Progenitor cell of endocrine pancreas (in vitro differentiated cells): ENCODE measurements at places on chromosomes 13 and 19. TPM values are rescaled to one million over a fixed set of nuclear protein-coding genes. Genes with fewer than 3 reads are reported as not detected.
A peak's percentile ranks its signal among the peaks of the same experiment; 100 is the strongest.

Gene RXFP2
- total RNA-seq: not detected in 2 replicates

Gene FFAR3
- not detected in 2 replicates for total RNA-seq

Gene MIA
- total RNA-seq: 4.6 and 8.5 TPM in 2 replicates

Gene KLK4
- not detected in 2 replicates for total RNA-seq

DNA sequence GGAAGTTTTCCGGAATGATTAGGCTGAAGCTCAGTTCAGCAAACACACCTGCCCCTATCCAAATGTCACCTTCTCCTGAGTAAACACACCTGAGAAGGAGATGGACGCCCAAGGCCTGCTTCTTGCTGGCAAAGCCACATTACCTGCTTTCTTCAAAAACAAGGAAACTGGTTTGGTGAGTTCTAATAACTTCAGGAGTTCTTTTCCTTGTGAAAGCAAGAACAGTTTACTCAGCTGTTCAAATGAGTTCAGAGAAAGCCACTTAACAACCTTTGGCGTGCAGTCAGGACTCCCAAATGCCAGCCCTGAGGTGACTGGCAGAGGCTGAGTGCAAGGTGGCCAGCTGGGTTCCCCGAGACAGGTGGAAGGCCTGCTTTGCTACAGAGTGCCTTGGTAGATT, 160.5 kb downstream of the STK24 start:
- peak overlapping the region; percentile 98 for H3K27ac ChIP-seq
- H3K27me3 ChIP-seq: no peaks in the 10 kb centered on the region
- peak overlapping the region; percentile 58 for H3K4me3 ChIP-seq
- peaks cover 63% of the 10 kb centered on the region for H3K4me1 ChIP-seq

- H3K27me3 ChIP-seq: no peaks in the 10 kb centered on the region
- no peak for DNase-seq
- no peak overlapping the region for H3K4me3 ChIP-seq
- peaks cover 8% of the 10 kb centered on the region for H3K36me3 ChIP-seq
- H3K4me1 ChIP-seq: peaks cover 9% of the 10 kb centered on the region
- no peak overlapping the region for H3K27ac ChIP-seq
Measured at GRCh38 chr19:39425744-39426143, 10.0 kb downstream of the RPS16 start.

DNA sequence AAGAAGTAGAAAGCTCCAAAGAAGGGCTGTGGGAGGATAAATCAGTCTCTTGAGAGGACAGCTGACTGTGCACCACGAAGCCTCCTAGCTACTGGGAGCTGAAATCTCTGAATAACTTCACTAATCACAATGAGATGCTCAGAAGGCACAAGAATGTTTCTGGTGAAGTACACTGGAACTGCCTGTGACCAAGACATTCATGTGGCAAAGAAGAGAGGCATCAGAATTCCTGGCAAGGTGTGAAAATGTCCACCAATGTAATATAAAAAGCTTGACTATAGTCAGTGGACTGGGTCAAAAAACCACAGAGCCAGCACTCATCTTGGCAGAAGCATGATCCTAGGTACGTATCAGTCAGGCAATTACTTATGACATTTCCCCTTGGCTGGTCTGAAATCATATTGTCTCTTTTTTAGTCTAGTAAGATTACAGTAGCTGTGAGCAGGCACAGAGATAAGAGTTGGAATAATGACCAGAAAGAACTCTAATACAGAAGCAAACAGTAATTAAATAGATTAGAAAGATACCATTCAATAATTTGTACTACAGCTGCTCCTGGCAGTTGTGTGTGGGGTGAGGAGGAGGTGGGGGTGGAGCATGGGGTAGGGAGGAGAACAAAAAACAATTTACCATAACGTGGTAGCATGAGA, 434.7 kb downstream of the DIAPH3 start:
- no peaks in the 10 kb centered on the region for H3K36me3 ChIP-seq
- no peak overlapping the region for H3K4me3 ChIP-seq
- H3K27me3 ChIP-seq: no peaks in the 10 kb centered on the region
- peaks cover 17% of the 10 kb centered on the region for H3K4me1 ChIP-seq
- no peak for DNase-seq

- no peaks in the 10 kb centered on the region for H3K4me1 ChIP-seq
- H3K36me3 ChIP-seq: no peaks in the 10 kb centered on the region
- H3K27ac ChIP-seq: no peak overlapping the region
Measured at GRCh38 chr13:79307866-79308298, 98.2 kb downstream of the RBM26 start.

DNA sequence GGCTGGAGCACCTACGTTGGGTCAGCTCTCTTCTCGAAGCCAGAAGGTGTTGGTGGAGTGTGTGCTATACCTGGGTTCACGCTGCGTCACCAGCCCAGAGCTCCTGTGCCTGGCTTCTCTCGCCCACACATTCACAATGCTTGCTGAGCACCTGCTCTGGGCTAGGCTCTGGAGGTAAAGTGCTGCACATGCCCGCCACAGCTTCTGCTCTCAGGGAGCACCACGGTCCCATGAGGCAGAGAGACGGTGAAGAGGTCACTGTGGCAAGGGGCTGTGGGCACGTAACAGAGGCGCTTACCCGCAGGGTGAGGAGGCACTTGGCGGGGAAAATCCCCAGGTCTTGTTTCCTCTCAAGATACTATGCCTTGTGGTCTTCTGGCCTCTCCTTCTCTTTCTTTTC, 174.2 kb downstream of the TEX29 start:
- no peak overlapping the region for H3K27ac ChIP-seq
- peaks cover 11% of the 10 kb centered on the region for H3K27me3 ChIP-seq
- no peak for DNase-seq
- H3K4me3 ChIP-seq: no peak overlapping the region

- H3K27me3 ChIP-seq: peaks cover 35% of the 10 kb centered on the region
- H3K36me3 ChIP-seq: peaks cover 8% of the 10 kb centered on the region
- DNase-seq: no peak
- no peak overlapping the region for H3K4me3 ChIP-seq
- H3K27ac ChIP-seq: peak overlapping the region; percentile 13
- H3K4me1 ChIP-seq: peaks cover 16% of the 10 kb centered on the region
Measured at GRCh38 chr19:7917267-7918061, 2.7 kb upstream of the SNAPC2 start.

DNA sequence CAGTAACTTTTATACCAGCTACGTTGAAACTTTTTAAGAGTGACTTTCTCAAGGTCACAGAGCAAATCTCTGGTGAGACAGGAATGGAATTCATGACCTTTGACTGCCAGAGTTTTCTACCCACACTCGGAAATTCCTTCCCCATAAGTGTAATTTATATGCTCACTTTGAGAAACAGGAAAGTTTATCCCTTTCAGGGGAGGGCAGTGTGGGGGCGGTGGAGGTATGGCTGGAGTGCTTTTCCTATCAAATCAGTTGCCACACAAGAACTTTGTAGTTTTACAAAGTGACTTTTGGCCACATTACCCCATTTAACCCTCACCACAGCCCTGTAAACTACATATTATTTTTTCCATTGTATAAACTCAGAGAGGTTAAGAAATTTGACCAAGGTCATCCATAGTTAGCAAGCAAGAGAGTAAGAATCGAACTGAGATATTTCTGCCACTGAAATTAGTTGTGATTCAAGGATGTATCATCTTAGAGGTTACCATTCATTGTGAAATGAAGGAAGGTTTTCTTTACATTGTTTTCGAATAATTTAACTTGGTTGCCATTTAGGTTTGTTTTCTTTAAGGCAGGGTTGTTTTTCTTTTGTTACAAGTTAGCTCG, 5.9 kb downstream of the KLF12 start:
- H3K27ac ChIP-seq: no peak overlapping the region
- no peaks in the 10 kb centered on the region for H3K27me3 ChIP-seq
- H3K4me1 ChIP-seq: peaks cover 19% of the 10 kb centered on the region
- no peak for DNase-seq

DNA sequence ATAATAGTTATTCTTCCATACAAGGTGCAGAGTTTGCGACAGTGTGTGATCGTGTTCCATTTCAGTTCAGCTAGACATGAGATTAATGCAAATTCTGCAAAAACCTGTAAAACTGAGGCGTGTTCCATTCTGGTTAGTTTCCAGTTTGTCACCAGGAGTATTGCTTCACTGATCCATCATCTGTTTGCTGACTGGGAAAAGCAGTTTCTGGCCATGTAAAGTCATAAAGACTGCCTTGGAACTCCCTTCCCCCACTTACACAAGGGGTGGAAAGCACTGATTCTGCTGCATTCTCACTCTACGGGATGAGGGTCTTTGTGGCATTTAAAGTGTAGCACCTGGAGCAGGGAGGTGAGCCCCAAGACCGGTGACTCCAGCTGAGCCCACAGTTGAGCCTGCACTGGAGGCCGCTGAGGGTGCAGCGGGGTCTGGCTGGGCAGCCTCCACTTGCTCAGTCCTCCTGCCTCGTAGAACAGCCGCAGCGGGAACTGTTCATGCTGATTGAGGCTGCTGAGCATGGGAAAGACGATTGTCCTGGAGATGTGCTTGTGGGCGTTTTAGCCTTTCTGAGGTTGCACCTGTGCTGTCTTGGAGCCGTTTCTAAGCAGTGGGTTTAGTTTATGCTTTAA, 2.0 kb downstream of the ZNF57 start:
- H3K4me3 ChIP-seq: peak overlapping the region; percentile 20
- DNase-seq: no peak
- peaks cover 5% of the 10 kb centered on the region for H3K4me1 ChIP-seq

DNA sequence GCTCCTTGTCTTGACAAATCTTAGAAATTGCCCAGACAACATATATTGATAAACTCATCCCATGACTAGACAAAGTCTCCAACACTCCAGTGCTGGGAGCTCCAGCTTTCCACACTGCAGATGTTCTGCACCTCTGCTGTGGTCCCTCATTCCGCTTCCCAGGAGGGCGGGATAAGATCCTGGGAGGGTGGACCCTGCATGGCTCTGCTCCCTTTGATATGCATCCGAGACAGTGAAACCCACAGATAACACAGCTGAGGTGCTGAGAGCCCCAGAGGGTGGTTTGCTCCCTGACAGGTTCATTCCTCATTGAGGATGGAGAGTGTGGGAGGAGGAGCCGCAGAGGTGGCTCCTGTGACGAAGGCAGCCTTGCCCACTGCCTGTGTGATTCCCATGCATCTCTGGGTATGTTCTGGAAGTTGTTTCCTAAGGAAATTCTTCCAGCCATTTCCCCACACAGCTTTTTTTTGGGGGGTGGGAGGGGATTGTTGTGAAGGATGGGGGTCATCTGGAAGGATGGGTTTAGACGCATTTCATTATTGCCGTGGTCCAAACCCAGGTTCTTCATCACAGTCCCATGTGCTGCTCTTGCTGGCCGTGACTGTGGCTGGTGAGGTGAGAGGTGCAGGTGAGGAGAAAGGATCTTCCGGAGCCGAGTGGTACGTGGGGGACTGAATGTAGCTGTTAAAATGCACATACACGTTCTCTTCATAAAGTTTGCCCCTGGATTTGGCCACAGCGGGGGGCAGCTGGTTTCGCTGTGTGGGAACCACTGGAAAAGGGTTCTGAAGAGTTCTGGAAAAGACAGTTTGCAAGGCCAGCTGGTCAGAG, 46.4 kb downstream of the SLC7A9 start:
- no peak overlapping the region for H3K27ac ChIP-seq
- peaks cover 6% of the 10 kb centered on the region for H3K4me1 ChIP-seq
- no peak overlapping the region for H3K4me3 ChIP-seq
- H3K36me3 ChIP-seq: no peaks in the 10 kb centered on the region

DNA sequence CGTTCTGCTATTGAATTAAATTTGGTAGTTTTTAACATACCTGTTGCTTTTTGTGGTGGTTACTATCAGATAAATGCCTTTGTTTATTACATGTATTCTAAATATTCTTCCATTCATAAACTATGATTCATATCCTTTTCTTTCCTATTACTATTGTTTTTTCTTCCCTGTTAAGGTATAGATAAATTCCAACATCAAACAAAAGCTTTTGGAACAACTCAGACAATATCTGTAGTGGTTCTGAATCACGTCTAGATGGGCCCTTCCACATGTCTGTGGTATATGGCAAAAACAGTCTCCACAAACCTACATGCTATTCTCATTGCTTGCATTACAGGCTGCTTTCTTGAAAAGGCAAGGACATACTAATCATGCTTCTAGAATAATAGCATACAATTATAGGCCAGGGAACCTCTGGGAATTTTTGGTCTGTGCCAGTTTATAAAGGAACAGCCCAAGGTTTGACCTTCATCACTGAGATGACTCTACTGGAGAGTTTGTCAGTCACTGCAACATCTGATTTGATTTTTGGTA, 6.4 kb downstream of the LRCH1 start:
- peaks cover 14% of the 10 kb centered on the region for H3K4me1 ChIP-seq
- no peak overlapping the region for H3K4me3 ChIP-seq
- DNase-seq: no peak

- no peak for DNase-seq
- H3K27me3 ChIP-seq: peaks cover 16% of the 10 kb centered on the region
- no peaks in the 10 kb centered on the region for H3K4me1 ChIP-seq
- peaks cover 6% of the 10 kb centered on the region for H3K36me3 ChIP-seq
- H3K4me3 ChIP-seq: no peak overlapping the region
Measured at GRCh38 chr19:2711172-2711874, 8.8 kb upstream of the GNG7 start.

GRCh38 chr19:52692431-52693008, 42.3 kb downstream of the ZNF611 start:
- no peak for DNase-seq
- H3K27ac ChIP-seq: peak overlapping the region; percentile 21
- no peaks in the 10 kb centered on the region for H3K27me3 ChIP-seq
- H3K36me3 ChIP-seq: peaks cover 5% of the 10 kb centered on the region
- peak overlapping the region; percentile 4 for H3K4me3 ChIP-seq
- peaks cover 27% of the 10 kb centered on the region for H3K4me1 ChIP-seq
